ENCODE measurements at places on chromosomes 13 and 19. TPM values are rescaled to one million over a fixed set of nuclear protein-coding genes. Genes with fewer than 3 reads are reported as not detected.
A peak's percentile ranks its signal among the peaks of the same experiment; 100 is the strongest.

DNA sequence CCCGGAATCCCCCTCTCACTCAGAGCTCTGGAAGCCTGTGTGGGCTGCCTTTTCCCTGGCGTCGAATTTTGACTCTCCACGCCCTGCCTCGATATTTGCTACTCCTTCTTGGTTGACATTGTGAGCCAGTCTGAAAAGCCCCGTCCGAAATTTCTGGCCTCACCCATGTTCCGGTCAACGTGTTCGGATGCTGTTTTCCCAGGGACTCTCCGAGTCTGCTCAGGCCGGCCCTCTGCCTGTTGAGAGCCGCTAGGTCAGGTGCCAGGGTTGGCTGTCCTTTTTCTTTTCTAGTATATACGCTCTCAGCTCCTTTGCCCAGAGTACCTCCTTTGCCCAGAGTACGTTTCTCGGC, 6.8 kb upstream of the DGKH start:
- peak; percentile 67 for DNase-seq

- DNase-seq = no peak
Observed at GRCh38 chr19:56617531-56617930, 22.4 kb downstream of the ZNF71 start.

- no peak for DNase-seq
Observed at GRCh38 chr19:13008926-13009787, 13.9 kb downstream of the NFIX start.

DNA sequence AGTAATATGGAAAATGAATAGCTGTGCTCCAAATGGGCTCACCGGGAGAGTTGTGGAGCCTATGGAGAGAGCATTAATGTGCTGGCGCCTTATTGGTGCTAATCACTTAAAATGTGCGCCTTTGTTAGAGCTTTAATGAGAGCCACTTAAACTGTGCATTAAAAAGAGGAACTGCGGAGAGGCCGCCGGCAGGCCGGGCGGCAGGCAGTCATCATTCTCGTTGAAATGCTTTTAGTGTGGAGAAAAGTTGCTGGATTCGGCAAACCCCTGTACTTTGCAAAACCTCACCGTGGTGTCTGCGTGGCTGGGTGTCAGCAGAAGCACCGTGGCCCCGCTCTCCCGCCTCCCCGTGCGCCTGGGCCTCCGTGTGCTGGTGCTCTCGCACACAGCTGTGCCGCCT, 105.5 kb downstream of the KDM4B start:
- DNase-seq = no peak

Gene ZIM2
- not detected for polyA plus RNA-seq

DNA sequence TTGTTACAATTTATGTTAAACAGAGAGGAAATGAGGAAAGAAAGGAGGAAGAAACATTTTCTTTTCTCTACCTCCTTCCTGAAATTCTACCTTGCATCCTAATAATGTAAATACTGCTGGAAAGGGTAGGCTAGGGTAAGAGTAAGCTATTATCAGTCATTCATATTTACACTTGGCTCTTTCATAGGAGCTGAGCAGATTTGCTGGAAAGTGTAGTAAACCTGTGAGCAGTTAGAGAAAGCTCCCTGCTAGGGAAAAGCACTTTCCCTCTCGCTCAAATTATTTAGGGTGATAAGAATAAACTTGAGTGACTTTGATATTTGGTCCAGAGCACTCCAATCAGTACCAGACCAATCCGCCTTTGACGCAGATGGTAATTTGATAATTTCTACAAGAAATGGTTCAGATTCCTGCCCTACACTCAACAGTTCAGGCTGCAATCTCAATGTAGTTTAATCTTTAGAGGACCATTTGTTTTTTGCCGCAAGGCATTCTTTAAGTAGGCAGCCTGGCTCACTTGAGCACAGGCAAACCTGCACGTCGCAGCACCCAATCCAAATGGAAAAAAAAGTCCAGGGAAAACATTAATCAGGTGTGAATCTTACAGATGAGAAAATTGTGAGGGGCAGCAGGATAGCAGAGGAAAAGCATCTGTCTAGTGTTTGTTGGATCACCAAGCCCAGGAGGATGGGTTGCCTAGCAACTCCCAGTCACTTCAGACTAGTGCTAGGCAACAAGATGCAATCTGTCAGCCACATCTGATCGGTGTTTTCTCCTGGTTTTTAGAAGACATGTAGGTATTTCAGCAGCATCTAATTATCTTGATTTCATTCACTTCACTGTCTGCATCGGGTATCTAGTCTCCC, 68.6 kb upstream of the KL start:
- peak; percentile 58 for DNase-seq

Gene ADAMTSL5
- polyA plus RNA-seq = 1.4 TPM

Gene LGALS14
- polyA plus RNA-seq = not detected

GRCh38 chr13:52862358-52863206, 14.1 kb upstream of the PCDH8 start:
- DNase-seq = no peak

DNA sequence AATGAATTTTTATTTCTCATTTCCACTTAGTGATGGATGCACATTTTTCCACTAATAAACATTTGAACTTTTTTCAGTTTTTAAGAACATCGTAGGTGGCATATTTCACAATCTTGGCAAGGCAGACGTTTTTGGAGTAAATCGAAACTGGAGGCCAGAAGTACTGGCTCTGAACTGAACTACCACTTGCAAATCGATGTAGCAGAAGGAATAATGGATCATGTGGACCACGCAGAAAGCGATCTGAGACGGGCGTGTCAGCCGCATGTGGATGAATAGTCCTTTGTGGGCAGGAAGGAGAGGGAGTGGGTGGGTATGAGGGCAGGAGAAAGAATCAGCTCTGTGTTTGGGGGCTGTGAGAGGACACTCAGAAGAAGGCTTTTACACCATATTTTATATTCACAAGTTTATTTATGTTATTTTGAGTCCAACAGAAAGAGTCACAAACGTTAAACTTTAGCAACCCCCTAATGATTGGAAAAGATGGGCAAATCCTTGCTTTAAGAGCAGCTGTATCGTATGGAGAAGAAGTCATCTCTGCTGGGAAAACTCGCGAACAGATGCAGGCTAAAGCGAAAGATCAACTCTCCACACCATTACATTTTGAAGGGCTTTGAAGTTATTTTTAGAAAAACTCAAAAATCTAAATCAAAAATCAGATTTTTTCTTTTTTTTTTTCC, 90.5 kb downstream of the COL4A2 start:
- DNase-seq = peak; percentile 95

DNA sequence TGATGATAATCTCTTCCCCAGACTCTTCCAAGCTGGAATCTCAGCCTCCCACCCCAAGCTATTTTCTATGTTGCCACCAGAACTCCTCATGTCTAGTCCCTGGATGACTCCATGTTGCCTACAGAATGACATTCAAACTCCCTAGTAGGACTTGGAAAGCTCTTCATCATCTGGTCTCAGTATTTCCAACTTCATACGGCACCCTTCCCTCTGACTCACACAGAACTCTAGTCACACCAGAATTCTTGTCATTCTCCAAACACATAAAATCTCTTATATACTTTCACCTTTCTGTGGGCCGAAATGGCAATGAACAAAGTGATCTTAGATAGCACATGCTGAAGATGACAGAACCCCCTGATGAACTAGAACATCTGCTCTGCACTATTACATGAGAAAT, 86.2 kb downstream of the CAB39L start:
- no peak for DNase-seq

- DNase-seq = peak; percentile 26
Observed at GRCh38 chr19:1001538-1002166, 1.4 kb downstream of the GRIN3B start.

Gene CLEC4M
- 0.26 TPM for polyA plus RNA-seq

DNA sequence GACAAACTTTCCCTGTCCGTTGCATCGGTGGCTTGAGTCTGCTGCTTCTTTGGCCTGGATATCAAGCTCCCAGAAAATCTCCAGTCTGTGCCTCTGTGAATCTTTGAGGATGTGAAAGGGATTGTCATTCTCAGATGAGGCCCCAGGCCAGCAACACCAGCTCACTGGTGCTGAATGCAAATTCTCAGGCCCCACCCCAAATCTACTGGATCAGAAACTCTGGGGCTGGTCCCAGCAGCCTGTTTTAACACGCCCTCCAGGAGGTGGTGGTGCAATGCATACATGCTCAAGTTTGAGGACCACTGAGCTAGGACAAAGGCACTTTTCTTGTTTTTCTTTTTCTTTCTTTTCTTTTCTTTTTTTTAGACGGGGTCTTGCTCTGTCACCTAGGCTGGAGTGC, 23.6 kb downstream of the TNFSF11 start:
- DNase-seq = no peak

GRCh38 chr13:103168901-103169508, 102.8 kb upstream of the SLC10A2 start:
- DNase-seq = no peak

Gene PSENEN
- 84.2 TPM for polyA plus RNA-seq

Gene DLEU7
- 0.49 TPM for polyA plus RNA-seq

Gene KLK4
- 0.03 TPM for polyA plus RNA-seq

GRCh38 chr13:113509989-113510388, 19.5 kb upstream of the DCUN1D2 start:
- DNase-seq = no peak

DNA sequence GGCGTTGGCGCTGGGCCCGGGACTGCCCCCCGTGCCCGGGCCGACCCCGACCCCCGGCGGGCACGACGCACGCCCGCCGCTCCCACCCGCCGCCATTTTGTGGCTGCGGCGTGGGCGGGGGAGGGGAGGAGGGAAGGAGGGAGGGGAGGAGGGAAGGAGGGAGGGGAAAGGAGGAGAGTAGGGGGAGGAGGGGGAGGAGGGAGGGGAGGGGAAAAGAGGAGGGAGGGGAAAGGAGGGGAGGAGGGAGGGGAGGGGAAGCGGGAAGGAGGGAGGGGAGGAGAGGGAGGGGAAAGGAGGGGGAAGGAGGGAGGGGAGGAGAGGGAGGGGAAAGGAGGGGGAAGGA, at the start of gene BTBD2:
Gene BTBD2 (minus strand): TSS at position 107 of the 343 bp plus-strand sequence. CDS start 11 bp downstream, at position 96.
- peak; percentile 74 for DNase-seq

- no peak for DNase-seq
Observed at GRCh38 chr19:19106056-19106551, 32.2 kb downstream of the TMEM161A start.

DNA sequence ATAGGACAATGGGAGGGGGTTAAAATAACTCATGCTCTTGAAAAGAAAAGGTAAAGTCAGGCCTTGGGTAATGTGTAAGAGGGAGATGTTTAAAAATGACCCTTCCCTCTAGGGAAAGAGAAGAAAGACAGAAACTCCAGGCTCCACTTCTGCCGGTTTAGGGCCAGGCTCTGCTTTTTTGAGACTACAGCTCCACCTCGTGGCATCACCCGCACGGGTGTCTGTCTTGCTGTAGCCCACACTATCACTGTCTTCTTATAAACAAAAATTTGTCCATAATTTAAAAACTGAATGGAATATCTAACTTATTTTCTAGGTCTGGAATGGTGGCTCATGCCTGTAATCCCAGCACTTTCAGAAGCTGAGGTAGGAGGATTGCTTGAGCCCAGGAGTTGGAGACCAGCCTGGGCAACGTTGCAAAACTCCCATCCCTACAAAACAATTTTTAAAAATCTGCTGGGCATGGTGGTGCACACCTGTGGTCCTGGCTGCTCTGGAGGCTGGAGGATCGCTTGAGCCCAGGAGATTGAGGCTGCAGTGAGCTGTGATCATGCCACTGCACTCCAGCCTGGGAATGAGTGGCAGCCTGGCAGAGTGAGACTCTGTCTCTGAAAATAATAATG, 65.1 kb upstream of the GTF3A start:
- peak; percentile 85 for DNase-seq

DNA sequence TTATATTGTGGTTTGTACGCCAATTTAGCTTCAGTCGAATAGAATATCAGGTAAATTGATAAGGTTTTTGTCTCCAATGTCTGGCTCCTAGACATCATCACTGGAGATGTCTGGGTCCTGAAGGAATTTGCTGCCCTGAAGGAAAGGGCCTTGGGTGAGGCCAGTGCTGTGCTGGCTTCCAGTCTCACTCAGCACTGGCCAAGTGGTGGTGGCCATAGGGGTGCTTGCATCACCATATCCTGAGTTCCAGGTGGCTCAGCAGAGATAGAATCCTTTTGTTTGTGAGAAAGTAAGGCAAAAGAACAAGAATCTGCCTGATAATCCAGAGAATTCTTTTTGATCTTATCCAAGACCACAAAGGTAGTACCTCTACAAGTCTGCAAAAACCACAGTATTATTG, 39.1 kb downstream of the UQCRFS1 start:
- DNase-seq = no peak

GRCh38 chr13:90027409-90027808, 1320.1 kb upstream of the MIR17HG start:
- DNase-seq = no peak

Gene CD177
- 1.0 TPM for polyA plus RNA-seq

- no peak for DNase-seq
Observed at GRCh38 chr19:44005973-44006372, 3.2 kb downstream of the ZNF230 start.

GRCh38 chr13:43305416-43305815, 282.0 kb downstream of the DNAJC15 start:
- DNase-seq = no peak

Gene RPS5
- polyA plus RNA-seq = 1,145 TPM

GRCh38 chr13:24381541-24382265, 72.3 kb downstream of the C1QTNF9 start:
- DNase-seq = no peak

DNA sequence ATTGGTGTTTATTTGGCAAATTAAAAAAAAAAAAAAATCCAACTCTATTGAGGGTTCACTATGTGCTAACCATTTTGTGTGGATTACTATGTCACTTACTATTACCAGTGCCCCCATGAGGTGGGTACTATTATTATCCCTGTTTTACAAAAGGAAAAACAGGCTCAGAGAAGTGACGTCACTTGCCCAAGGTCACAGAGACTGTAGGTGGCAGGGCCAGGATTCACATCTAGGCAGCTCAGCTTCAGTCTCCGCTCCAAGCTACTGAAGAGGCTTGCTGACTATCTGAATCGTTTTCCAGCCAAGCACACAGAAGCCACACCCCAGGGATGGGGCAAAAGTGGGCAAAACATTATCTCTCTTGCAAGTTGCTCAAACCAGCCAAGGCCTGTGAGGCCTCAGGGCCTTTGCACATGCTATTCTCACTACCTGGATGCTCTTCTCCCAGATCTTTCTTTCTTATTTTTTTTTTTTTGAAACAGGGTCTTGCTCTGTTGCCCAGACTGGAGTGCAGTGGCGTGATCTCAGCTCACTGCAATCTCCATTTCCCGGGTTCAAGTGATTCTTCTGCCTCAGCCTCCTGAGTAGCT, 4.8 kb upstream of the ANGPTL8 start:
- no peak for DNase-seq

DNA sequence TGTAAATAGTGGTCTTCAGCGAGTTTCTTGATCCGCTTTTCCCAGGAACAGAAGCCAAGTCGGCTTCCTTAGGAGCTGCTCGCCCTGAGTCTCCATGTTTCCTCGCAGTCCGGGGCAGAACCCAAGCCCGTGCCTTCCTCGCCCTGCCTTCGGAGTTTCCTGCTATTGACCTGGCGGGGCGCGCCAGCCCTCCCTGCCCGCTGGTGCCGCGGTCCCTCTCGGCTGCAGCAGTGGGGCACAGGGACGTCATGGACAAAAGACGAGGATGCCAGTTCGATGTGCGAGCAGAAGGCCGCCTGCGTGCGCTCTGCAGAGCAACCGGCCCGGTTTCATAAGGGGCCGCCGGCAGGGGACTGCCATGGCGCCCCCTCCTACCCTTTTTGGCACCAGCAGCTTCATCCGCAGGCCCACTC, 156.6 kb downstream of the TM9SF2 start:
- DNase-seq = peak; percentile 55

Gene NLRP4
- polyA plus RNA-seq = not detected

Gene HIF3A
- polyA plus RNA-seq = 24.1 TPM

GRCh38 chr13:76335463-76335862, 550.7 kb downstream of the KCTD12 start:
- DNase-seq = no peak

GRCh38 chr19:18742838-18743783, 48.0 kb downstream of the COMP start:
- peak; percentile 95 for DNase-seq

All from lung (tissue), 17 donors.